ENCODE measurements at places on chromosomes 12 and 14.

DNA sequence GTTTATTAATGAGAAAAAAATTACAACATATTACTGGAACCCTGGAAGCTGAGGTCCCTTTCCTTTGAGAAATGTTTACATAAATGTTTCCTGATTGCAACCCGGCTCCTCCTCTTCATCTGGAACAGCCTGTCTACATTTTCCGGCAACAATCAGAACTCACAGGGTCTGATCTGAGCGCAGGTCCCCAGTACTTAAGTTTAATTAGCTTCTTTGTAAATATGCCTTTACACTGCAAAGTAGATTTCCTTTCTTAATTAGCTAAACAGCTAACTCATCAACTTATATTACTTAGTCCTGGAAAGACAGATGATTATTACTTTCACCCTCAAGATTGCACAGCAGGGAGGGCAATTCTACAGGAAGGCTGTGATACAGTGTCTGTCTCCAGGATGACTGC, 213.0 kb downstream of the MON2 start:
- no peak for DNase-seq

DNA sequence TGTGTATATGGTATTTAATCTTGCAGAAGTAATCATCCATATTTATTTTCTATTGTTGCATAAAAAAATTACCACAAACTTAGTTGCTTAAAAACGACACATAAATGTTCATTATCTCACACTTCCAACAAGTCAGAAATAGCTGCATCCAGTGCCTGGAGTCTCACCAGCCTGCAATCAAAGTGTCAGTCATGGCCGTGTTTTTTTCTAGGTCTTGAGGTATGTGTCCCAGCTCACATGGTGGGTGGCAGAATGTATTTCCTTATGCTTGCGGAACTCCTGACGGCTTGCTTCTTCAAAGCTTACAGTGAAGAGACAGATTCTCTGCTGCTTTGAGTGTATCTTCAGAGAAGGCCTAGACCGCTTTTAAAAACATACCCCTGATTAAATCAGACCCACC, 670.2 kb upstream of the LMO3 start:
- DNase-seq, result no peak

GRCh38 chr14:79549515-79549914, 661.8 kb downstream of the DIO2 start:
- DNase-seq, result no peak

DNA sequence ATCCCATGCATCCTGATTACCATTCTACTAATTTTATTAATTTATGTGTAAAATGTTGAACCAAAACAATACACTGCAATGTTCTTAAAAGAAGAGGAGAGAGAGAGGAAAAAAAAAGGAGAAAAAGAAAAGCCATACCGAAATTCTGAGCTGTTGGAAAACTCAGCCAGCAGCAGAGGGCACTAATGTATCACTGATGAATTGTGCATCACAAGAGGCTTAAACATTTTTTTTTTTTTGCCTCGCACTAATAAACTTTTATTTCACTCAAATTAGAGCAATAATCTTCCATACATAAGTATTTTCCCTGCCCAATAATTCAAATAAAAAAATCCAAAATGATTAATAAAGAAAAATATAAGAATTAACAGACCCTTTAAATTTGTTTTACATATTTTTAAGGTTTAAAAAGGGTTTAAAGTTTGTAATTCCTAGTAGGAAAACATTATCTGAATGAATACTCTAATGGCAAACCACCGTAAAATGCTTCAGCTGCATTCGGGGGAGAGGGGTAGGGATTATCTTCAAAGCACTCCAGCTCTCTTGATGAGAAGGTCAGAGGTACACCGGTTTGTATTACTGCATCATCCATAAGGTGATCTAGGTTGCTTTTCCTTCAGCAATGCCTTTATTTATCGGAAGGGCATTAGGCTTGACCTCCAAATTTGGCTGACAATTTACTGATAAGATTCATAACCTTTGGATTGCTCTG, 41.9 kb downstream of the ATP23 start:
- DNase-seq, result peak; percentile 32

DNA sequence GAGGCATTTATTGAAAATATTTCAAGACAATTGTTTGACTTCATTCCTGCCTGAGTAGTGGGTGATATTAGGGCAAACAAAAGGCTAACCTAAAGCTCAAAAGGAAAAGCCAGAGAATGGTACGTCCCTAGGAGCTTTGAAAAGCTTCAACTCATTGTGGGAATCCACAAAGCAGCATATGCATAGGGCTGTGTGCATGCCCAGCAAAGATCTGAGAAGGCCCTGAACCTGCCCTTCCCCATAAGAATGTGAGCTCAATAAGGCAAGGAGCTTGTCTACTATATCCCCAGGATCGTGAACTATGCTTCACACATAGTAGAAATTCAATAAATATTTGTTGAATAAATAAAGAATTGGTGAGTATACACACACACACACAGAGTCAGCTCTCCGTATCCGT, 19.1 kb upstream of the RAD52 start:
- no peak for DNase-seq

DNA sequence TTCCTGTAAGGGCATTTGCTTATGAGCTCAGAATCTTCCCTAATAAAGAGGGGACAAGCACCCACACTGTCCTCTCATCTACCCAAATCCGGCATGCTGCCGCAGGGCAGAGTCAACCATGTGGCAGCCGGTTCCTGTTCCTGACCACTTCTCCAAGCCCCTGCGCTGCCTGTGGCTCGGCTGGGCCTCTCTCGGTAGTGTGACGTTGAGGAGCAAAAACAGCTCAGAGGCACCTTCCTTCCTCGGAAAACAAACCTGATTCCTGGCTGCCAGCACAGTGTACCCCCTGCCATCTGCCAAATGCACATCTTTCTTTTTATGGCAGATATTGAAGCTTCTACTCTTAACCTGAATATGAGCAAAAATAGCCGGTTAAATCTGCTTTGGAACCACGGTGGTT, 50.5 kb downstream of the CFAP251 start:
- DNase-seq, result peak; percentile 63

DNA sequence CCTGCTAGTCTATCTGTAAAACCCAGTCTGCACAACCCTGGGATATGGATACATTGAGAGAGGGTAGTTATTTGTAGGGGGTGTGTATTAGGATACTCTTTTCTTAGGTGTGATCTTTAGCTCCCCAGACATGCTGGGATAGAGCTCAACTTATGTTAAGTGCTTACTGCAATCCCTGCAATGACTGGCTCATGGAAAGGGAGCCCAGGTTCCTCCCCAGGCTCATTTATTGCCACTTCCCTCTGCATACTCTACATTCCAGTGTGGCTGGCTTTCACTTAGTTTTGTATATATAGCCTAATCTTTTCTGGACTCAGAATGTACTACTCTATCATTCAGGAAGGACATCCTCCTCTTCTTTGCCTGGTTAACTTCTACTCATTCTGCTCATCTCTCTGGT, 172.0 kb downstream of the SYT10 start:
- no peak for DNase-seq

DNA sequence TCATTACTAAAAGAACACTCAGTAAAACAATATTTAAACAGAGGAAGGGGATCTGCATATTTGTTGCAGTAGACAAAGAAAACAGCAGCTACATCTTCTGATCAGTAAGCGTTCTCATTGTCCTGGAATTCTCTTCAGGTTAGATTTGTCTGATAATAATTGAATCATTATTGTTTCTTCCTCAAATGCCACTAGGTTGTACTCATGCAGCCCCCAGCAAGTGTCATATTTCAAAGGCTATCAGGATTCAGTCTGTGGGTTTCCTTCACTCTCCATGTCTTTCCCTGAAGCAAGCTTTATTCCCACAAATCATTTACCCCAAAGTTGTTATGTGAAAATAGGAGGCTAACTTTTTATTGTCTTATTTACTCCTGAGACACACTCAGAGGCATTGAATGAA, 14.7 kb downstream of the PIK3C2G start:
- DNase-seq, result no peak

- no peak for DNase-seq
Measured at GRCh38 chr12:2578211-2578610, 216.6 kb upstream of the FKBP4 start.

GRCh38 chr14:26841920-26842741, 244.3 kb upstream of the NOVA1 start:
- no peak for DNase-seq

Measured in inflammatory macrophage treated with lipopolysaccharide for 4 hours (primary cell).